A673 (cell line): ENCODE measurements at places on chromosomes 7 and 10. TPM values are rescaled to one million over a fixed set of nuclear protein-coding genes. Genes with fewer than 3 reads are reported as not detected.

Gene SLC35G1
- 8.5 and 9.5 TPM in 2 replicates for total RNA-seq

Gene TMEM184A
- not detected in 2 replicates for total RNA-seq

Gene ASAH2
- 5.5 and 6.4 TPM in 2 replicates for total RNA-seq

- no peaks in the 10 kb centered on the region for H3K36me3 ChIP-seq
- H3K27ac ChIP-seq = no peak overlapping the region
- H3K27me3 ChIP-seq = no peaks in the 10 kb centered on the region
- H3K4me3 ChIP-seq = no peak overlapping the region
- DNase-seq = no peak
- no peaks in the 10 kb centered on the region for H3K4me1 ChIP-seq
These were observed 105.0 kb upstream of the C1QL3 start for GRCh38 chr10:16626697-16627096.

GRCh38 chr10:25687521-25687920, 246.5 kb upstream of the MYO3A start:
- H3K27ac ChIP-seq = no peak overlapping the region
- no peaks in the 10 kb centered on the region for H3K36me3 ChIP-seq
- DNase-seq = no peak
- H3K4me1 ChIP-seq = no peaks in the 10 kb centered on the region

- H3K4me1 ChIP-seq = no peaks in the 10 kb centered on the region
- H3K27me3 ChIP-seq = no peaks in the 10 kb centered on the region
- no peak for DNase-seq
- H3K27ac ChIP-seq = no peak overlapping the region
- H3K36me3 ChIP-seq = peaks cover 69% of the 10 kb centered on the region
- H3K4me3 ChIP-seq = no peak overlapping the region
These were observed 114.5 kb downstream of the LARP4B start for GRCh38 chr10:816958-817357.

- no peaks in the 10 kb centered on the region for H3K36me3 ChIP-seq
- no peak overlapping the region for H3K27ac ChIP-seq
- DNase-seq = no peak
- H3K27me3 ChIP-seq = no peaks in the 10 kb centered on the region
- no peaks in the 10 kb centered on the region for H3K4me1 ChIP-seq
These were observed 21.6 kb upstream of the RPEL1 start for GRCh38 chr10:103224133-103224532.

DNA sequence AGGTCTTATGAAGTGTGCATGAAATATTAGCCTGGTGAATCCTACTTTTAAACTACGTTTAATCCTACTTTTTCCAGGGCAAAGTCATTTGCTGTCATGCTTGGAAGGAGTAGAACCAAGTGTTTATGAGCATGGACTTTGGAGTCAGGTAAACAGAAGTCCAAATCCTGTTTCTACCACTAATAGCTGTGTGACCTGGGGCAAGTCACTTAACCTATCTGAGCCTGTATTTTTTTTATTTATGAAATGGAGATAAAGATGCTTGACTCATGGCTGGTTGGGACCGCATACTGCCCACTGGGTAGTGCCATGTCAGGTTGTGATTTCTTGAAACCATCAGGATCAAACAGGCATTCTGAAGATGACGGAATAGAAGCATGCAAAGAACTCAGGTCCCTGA, 249.6 kb downstream of the BAMBI start:
- H3K4me1 ChIP-seq = no peaks in the 10 kb centered on the region
- no peak overlapping the region for H3K27ac ChIP-seq
- no peaks in the 10 kb centered on the region for H3K36me3 ChIP-seq
- H3K4me3 ChIP-seq = no peak overlapping the region
- H3K27me3 ChIP-seq = no peaks in the 10 kb centered on the region
- DNase-seq = no peak
